CD4-positive, alpha-beta memory T cell (primary cell): ENCODE measurements at places on chromosomes 16 and 17. TPM values are rescaled to one million over a fixed set of nuclear protein-coding genes. Genes with fewer than 3 reads are reported as not detected.
A peak's percentile ranks its signal among the peaks of the same experiment; 100 is the strongest.

DNA sequence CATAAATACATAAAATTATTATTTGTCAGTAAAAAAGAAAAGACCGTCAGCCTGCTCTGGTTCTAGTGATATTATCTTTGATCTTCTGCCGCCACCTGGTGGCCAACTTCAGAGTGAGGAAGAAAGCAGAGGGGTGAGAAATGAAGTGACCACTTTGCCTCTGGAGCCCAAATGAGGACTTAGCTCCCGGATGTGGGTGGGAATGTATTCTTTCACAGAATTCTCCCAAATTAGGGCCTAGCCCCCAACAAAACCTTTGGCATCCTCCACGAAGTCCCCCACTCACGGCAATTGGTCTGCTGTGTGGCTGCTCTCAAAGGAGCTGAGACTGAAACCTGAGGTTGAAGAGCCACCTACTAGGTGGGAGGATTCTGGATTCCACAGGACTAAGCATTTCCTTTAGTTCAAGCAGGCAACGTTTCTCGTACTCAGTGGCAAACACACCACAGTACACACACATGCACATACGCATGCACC, 4.9 kb upstream of the ZNF267 start:
- peak overlapping the region; percentile 67 for H3K4me3 ChIP-seq
- no peaks in the 10 kb centered on the region for H3K36me3 ChIP-seq
- no peaks in the 10 kb centered on the region for H3K27me3 ChIP-seq
- peak overlapping the region; percentile 71 for H3K27ac ChIP-seq
- DNase-seq = peak; percentile 80

DNA sequence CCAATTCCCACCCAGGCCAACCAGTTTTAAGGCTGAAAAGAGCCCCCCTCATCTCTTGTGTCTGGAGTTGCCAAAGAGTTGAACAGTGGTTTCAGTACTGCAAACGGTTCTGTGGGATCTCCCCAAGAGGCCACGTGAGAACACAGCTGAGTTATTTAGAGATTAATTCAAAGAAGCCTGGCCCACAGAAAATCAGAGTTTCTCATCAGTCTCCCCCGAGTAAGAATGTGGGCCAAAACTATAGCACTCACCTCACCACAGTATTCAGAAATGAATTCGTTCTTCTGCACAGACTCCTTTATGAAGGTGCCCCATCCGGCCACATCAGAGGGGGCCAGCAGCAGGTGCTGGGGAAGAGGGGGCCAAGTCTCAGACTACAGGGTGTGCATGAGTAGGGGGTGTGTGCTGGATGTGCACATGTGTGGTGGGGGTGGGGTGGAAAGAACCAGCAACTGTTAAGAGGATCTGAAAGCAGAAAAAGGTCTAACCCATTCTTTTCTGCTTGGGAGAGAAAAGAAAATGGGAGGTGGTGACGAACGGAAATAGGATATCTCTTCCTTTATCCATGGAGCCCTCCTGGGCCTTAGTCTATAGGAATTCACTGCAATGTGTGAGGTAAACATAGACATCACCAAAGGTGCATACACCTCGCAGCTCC, 22.6 kb downstream of the CNTNAP1 start:
- H3K4me3 ChIP-seq = no peak overlapping the region
- no peaks in the 10 kb centered on the region for H3K27me3 ChIP-seq
- peaks cover 48% of the 10 kb centered on the region for H3K36me3 ChIP-seq

The CDH15 gene
- not detected for polyA plus RNA-seq

DNA sequence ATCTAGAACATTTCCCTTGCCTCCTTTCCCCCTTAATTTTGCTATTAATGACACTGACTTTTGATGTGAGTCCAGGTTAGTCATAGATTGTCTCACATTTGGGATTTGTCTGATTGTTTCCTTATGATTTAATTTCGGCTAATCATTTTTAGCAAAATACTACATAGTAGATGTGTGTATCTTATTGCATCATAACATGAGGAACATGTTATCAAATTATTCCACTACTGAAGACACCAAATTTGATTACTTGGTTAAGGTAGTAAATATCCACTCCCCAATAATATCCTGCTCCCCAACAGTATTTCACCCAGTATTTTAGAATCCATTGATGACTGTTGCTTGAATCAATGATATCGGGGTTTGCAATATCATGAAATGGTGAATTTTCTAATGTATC, 2.7 kb downstream of the POLG2 start:
- H3K4me3 ChIP-seq = no peak overlapping the region
- H3K27me3 ChIP-seq = no peaks in the 10 kb centered on the region
- no peak overlapping the region for H3K27ac ChIP-seq
- peaks cover 55% of the 10 kb centered on the region for H3K4me1 ChIP-seq

GRCh38 chr17:29401258-29401657, 11.1 kb downstream of the TAOK1 start:
- no peaks in the 10 kb centered on the region for H3K36me3 ChIP-seq
- DNase-seq = no peak
- H3K27me3 ChIP-seq = no peaks in the 10 kb centered on the region
- H3K4me3 ChIP-seq = no peak overlapping the region

The PPL gene
- 0.39 TPM for polyA plus RNA-seq

The TPSD1 gene
- not detected for polyA plus RNA-seq

DNA sequence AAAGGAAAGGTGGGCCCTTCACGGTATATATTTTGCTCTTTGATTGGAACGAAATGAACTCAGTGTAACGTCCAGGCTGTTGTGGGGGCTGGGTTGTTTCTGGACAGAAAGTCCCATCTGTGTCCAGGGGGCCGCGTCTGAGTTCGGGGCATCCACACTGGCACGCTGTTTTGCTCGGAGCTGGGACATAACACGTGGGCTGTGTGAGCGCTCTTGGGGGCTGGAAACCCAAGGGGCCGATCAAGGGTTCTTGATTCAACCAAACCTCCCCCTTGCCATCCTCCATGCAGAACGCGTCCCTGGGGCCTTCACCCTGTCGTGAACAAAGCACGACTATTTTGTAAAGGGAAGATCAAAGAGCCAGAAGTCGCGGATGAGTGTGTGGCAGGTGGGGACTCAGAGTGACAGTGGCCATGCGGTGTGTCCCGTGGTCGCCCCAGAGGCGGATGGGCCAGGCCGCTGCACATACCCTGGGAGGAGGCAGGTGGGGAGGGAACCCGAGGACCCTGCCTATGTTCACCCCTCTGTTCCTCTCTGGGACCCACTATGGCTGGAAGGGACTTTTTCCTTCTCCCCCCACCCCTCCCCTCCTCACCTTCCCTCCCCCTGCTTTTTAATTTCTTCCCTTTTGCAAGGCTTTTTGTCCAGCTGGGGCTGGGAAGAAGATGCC, 387.2 kb downstream of the SEC14L1 start:
- H3K27me3 ChIP-seq = peaks cover 5% of the 10 kb centered on the region
- H3K4me3 ChIP-seq = no peak overlapping the region
- peaks cover 8% of the 10 kb centered on the region for H3K4me1 ChIP-seq
- no peaks in the 10 kb centered on the region for H3K36me3 ChIP-seq
- no peak overlapping the region for H3K27ac ChIP-seq

- no peaks in the 10 kb centered on the region for H3K4me1 ChIP-seq
- H3K27ac ChIP-seq = no peak overlapping the region
- no peaks in the 10 kb centered on the region for H3K27me3 ChIP-seq
- no peak for DNase-seq
- peaks cover 32% of the 10 kb centered on the region for H3K36me3 ChIP-seq
Observed at GRCh38 chr17:3030096-3030495, 33.3 kb downstream of the OR1D5 start.

- no peaks in the 10 kb centered on the region for H3K36me3 ChIP-seq
- no peak for DNase-seq
- H3K27me3 ChIP-seq = no peaks in the 10 kb centered on the region
- H3K27ac ChIP-seq = no peak overlapping the region
- no peak overlapping the region for H3K4me3 ChIP-seq
Observed at GRCh38 chr16:78594191-78594590, 494.7 kb downstream of the WWOX start.

DNA sequence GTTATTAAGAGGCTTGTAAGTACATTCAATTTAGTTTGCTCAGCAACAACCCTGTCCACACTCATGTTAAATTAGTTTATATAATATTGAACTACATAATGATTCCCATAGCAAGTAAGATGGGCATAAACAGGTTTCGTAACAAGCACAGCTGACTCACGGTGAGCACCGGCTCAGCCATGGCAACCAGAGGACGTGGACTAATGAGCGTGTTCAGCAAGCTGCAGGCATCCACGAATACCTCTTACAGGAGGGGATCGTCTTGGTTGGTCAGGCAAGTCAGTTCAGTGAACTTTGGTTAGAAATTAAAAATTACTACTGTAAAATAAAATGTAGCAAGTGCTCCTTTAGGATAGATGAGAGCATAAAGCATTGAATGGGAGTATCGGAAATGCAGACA, 58.4 kb downstream of the ELAC2 start:
- no peaks in the 10 kb centered on the region for H3K36me3 ChIP-seq
- no peaks in the 10 kb centered on the region for H3K27me3 ChIP-seq
- no peak overlapping the region for H3K27ac ChIP-seq
- no peak overlapping the region for H3K4me3 ChIP-seq

The SLC52A1 gene
- polyA plus RNA-seq = 0.29 TPM

DNA sequence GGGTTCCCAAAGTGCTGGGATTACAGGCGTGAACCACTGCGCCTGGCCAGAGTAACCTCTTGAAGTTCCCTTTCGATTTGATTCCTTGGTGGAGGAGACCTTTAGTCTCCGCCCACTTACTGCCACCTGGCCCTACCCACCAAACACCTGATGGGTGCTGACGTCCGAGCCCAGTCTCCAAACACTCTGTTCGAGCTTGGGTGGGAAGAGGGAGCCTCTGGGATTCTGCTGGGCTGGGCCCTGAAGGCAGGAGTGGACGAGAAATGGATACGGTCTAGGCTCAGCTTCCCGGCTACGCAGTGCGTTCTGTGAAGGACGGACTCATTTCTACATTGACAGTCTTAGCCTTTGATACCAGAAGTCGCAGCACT, 870 bp upstream of the ITGA3 start:
- peak; percentile 15 for DNase-seq
- H3K36me3 ChIP-seq = no peaks in the 10 kb centered on the region
- peak overlapping the region; percentile 74 for H3K4me3 ChIP-seq
- H3K27me3 ChIP-seq = no peaks in the 10 kb centered on the region

DNA sequence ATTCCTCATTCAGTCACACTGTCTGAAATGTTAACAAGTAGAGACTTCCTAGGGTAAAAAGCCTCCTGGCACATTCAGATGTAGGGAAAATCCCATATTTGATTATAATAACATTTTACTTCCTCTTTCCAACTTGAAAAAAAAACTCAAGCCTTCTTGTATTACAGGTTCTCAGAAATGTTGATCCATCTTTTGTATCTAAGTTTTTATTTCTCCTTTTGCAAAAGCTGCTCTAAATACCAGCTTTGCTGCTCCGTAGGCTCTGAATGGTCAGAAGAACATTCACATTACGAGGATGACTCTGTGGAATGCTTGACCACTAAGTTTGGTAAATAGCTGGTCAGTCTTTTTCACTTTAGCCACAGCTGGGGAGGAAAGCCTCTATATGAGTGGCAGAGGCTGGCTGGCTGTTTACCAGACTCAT, 13.2 kb upstream of the HEATR6 start:
- no peaks in the 10 kb centered on the region for H3K4me1 ChIP-seq
- DNase-seq = no peak
- no peaks in the 10 kb centered on the region for H3K36me3 ChIP-seq
- no peaks in the 10 kb centered on the region for H3K27me3 ChIP-seq

GRCh38 chr16:81627024-81627423, 152.1 kb upstream of the PLCG2 start:
- H3K4me1 ChIP-seq = peaks cover 17% of the 10 kb centered on the region
- H3K4me3 ChIP-seq = no peak overlapping the region
- no peak overlapping the region for H3K27ac ChIP-seq

GRCh38 chr16:13377143-13377542, 475.7 kb downstream of the SHISA9 start:
- H3K4me3 ChIP-seq = no peak overlapping the region
- DNase-seq = no peak
- H3K27ac ChIP-seq = no peak overlapping the region
- H3K4me1 ChIP-seq = no peaks in the 10 kb centered on the region
- no peaks in the 10 kb centered on the region for H3K27me3 ChIP-seq
- H3K36me3 ChIP-seq = no peaks in the 10 kb centered on the region

The SLC25A19 gene
- 13.2 TPM for polyA plus RNA-seq

The MMP28 gene
- polyA plus RNA-seq = 0.23 TPM

DNA sequence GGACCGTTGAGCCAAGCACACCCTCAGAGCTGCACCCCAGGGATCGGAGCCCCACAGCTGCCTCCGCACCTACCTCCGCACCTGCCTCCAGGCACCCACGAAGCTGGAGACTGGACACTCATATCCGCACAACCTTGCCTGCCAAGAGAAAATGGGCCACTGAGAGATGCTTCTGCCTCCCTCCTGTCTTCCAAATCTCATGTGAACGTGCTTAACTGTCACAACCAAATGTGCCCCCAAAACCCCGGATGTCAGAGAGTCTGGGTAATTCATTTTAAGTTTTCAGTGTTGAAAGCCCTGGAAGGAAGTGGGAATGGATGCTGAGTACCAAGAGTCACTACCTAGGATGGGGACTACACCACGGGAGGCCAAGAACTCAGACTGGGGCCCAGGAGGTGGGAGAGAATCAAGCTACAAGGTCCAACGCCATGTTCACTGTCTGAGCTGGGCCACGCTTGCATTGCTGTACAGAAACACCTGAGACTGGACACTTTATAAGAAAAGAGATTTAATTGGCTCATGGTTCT, 49.5 kb upstream of the MEAK7 start:
- peaks cover 65% of the 10 kb centered on the region for H3K4me1 ChIP-seq
- peak overlapping the region; percentile 40 for H3K4me3 ChIP-seq
- H3K36me3 ChIP-seq = no peaks in the 10 kb centered on the region
- H3K27ac ChIP-seq = peak overlapping the region; percentile 55
- DNase-seq = peak; percentile 77

DNA sequence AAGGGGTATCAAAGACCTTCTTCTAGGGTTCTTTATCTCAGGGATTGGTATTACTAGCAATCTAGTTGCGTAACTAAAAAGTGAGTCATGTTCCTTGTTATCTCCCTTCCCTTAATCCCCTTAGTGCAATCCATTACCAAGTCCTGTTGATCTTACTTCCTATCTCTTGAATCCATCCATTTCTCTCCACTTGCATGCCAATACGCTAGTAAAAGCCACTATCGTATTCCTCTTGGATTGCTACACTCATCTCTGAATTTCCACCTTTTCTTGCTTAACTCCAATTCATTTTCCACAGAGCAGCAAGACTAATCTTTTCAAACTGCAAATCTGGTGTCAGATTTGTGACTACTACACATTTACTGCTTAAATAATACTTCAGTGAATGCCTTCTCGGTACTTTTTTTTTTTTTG, 1.8 kb upstream of the ADAT1 start:
- peaks cover 59% of the 10 kb centered on the region for H3K4me1 ChIP-seq
- no peak overlapping the region for H3K27ac ChIP-seq
- H3K36me3 ChIP-seq = peaks cover 32% of the 10 kb centered on the region
- H3K27me3 ChIP-seq = no peaks in the 10 kb centered on the region
- DNase-seq = no peak

The C17orf100 gene
- polyA plus RNA-seq = 4.7 TPM

The ALOX12 gene
- not detected for polyA plus RNA-seq

DNA sequence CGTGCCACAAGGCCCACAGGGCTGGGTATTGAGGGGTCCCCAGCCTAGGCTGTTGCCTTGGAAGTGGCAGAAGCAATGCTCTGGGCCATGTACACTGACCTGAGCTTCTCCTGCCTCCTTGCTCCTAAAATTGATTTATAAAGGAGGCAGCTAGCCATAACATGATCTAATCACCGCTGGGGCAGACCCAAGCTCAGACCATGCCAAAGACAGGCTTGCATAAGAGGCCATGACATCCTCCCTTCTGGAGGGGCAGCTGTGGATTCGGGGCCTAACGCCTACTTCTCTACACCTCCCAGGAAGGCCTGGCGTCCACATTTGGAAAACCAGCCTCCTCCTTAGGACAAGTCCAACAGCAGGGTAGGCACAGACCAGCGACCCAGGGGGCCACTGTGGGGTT, 12.3 kb downstream of the HSD11B2 start:
- H3K27ac ChIP-seq = no peak overlapping the region
- H3K36me3 ChIP-seq = peaks cover 16% of the 10 kb centered on the region
- no peaks in the 10 kb centered on the region for H3K4me1 ChIP-seq

The CD300LF gene
- polyA plus RNA-seq = not detected
